Stimulated activated CD4-positive, alpha-beta T cell treated with anti-CD3 and anti-CD28 coated beads, Interleukin-1b, Interleukin-23, amount 100 ng/mL, for 1 hour (primary cell): ENCODE measurements at places on chromosomes 7 and 10.
A peak's percentile ranks its signal among the peaks of the same experiment; 100 is the strongest.

GRCh38 chr7:156954941-156955340, 5.4 kb downstream of the NOM1 start:
- no peak for DNase-seq

DNA sequence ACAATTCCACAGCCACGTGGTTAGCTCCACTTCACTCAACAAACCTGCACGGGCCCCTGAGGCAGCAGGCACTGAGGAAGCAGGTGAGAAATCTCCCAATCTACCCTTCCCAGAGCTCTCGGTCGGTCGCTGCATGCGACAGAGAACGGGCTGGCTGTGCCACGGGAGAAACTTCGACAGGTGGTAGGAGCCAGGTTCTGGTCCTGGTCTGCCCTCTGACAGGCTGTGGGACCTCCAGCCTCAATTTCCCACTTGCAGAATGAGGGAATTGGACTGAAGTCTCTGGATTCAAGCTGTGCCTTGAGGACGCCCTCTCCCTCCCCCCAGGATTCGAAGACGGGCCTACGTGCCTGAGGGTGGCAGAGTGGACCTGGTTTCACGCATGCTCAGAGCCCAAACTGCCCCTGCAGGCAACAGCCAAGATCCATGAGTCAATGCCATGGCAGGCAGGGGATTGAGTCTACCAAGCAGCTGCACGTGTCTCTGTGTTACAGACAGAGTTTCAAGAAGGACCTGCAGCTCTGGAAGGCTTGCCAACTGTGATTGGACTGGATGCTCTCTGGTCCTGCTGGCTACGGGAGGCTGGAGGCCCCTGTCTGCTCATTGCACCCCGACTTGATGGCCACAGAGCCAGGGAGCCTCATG, 215.0 kb downstream of the USP6NL start:
- no peak for DNase-seq

- no peak for DNase-seq
Measured at GRCh38 chr10:92760609-92761008, 70.9 kb downstream of the HHEX start.

DNA sequence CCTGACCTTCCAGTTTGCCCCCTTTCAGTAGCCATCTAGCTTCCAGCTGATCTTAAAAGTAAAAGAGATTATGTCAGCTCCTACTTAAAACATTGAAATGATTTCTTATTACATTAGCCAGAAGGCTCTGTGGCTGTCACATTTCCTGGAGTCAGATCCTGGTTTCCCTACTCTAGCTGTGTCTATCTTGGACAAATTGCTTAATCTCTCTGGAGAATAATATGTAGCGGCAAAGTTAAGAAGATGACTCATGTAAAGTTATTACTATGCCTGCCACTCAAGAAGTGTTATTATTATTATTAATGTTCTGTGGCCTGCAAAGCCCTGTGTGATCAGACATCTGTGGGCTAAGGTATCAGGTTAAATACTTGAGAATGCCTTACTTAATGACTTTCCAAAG, 107.2 kb downstream of the RUNDC3B start:
- no peak for DNase-seq

DNA sequence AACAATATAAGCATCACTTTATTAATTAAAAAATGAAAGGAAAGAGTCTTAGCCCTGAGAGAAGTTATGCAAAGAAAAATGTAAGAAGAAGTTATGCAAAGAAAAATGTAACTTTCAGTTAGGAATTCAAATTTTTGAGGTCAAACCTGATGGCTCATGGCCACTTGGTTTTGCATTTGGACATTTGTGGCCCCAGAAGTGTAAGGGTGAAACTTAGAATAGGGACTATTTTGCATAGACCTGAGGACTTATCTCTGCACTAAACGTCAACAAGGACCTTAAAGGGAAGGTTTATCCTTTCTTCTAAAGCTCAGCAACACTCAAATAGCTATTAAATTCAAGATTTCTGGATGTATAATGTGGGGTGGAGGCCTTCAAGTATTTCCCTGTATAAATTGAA, 724.5 kb upstream of the POT1 start:
- no peak for DNase-seq

DNA sequence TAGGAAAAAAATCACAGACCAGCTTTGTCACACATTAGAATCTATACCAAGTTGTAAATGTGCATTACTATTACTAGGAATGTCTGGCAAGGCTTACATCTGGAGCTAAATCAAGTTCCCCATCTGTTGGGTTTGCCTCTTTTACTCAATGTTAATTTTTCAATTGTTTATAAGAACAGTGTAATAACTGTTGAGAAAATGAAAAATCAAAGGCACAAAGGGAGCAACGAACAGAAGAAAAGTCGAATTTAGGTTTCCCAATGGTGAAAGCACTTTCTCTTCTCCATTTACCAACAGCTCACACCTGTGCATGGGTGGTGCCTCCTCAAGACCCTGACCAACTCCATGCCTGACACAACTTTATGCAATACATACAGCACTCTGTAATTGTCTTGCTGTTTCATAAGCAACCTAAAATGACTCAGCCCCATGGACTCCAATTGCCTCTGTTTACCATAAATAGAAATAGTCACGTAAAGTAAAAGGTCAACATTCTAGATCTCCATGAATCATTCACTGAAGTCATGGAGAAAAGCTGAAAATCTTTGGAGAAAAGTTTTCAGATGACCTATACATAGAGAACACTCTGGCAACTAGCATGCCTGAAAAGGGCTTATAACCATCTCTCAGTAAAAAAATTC, 95.5 kb upstream of the KCNIP2 start:
- no peak for DNase-seq

DNA sequence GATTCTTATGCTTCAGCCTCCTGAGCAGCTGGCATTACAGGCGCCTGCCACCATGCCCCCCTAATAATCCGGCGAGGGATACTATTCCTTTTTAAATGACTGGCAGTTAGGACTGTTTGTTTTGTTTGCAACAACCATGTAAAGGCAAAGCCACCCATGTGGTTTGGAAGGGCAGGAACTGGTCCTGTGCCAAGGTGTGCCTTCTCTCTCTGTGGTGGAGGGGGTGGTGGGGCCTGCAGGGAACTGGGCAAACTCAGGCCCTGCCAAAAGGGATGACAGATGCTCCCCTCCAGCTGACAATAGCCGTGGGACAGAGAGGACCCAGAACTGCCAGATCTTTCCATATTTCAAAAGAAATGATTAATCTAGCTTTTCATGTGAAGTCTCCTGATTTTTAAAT, 23.5 kb upstream of the WAPL start:
- DNase-seq, result no peak

DNA sequence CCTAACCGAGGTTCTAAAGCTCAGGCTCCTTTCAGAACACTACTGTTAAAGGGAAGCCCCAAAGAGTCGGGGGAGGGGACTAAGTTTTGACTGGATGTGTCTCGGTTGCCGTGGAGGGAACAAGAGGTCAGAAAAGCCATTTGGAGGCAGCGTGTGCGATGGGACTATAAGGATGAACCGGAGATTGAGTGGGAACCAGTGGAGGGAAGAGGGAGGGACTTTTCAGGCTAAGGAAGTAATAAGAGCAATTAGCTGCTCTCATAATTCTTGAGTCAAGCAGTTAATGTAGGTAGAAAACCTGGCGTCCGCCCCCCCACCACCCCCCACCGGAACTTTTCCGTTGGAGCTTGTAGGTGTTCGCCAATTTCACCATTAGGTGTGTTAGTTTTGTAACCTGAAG, 491 bp upstream of the AKAP9 start:
- no peak for DNase-seq

DNA sequence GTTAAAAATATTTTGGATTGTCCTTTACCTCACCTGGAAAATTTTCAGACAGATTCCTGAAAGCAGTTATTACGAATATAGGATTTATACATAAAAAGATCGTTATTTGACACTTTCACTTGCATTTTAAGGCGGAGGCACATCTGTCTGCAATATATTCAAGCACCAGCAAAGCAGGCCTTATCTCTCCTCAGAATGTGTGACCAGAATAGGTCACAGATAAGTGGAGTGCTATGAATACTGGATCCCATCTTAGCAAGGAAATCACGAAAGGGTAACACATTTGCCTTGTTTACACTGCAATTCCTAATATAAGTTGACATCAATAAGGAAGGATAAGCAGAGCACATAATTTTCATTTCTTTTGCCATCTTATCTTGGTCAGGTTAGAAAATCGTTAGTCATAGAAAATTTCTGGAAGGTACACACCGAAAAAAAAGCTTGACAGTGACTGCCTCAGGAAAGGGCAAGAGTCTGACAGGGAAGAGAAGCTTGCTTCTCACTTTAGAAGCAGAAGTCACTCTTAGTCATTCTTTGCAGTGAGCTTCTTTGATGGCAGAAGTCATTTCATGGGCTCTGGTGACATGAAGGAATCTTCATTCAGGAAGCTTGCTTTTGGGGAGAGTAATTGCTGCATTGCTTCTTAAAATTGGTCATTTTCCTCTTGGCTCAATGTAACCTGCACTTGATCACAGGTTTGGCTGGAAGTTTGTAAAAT, 98.1 kb upstream of the STK17A start:
- DNase-seq, result no peak

DNA sequence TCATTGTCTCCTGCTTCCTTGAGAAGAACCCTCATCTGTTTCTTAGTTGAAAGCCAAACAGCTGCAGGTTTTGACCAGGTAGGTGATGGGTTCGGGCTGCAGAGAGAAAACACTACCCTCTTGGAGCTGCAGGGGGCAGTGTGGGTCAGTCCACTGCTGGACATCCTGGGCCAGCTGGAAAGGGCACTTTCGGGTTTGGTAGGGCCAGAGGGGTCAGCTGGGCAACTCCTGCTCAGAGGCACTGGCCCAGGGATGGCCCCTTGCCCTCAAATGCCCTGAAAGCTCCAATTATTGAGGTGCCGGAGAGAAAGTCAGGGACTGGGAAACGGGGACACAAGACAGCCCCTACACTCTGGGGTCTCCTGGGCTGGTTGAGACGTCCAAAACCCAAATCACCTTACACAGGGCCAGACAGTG, 90.7 kb downstream of the MKI67 start:
- peak; percentile 48 for DNase-seq

DNA sequence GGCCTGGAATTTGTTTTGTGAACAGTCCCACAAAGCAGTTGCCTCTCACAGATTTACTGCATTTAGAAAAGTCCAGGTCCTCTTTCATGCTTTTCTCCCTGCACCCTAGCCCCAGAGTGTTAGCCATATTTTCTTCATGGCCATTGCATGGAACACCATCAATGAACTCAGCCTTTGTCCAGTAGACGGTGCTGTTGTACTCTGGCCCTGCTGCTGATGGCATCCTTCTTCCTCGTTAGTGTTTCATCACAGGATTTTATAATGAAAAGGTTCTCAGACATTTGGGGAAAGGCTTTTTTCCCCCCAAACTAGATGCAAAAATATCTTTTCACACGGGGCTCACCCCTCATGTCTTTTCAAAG, 93.0 kb upstream of the SLC25A13 start:
- no peak for DNase-seq

DNA sequence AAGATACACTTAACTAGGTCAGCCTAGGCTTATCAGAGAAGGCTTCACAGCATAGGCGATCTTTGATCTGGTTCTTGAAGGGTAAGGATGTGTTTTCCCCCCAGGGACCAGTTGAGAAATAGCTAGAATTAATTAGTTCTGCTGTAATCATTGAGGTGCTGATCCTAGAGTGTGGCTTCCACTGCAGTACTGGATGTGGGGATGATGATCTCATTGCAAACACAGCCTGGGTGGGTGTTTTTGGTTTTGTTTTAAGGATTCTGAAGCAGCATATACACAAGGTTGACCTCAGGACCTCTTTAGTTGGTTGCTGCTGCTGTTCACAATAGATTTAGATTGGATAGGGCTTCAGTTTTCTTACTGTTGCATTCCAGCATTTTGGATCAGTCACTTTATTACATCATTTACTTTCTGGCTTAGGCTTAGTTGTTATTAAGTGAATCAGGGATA, 159.7 kb downstream of the AUTS2 start:
- no peak for DNase-seq

DNA sequence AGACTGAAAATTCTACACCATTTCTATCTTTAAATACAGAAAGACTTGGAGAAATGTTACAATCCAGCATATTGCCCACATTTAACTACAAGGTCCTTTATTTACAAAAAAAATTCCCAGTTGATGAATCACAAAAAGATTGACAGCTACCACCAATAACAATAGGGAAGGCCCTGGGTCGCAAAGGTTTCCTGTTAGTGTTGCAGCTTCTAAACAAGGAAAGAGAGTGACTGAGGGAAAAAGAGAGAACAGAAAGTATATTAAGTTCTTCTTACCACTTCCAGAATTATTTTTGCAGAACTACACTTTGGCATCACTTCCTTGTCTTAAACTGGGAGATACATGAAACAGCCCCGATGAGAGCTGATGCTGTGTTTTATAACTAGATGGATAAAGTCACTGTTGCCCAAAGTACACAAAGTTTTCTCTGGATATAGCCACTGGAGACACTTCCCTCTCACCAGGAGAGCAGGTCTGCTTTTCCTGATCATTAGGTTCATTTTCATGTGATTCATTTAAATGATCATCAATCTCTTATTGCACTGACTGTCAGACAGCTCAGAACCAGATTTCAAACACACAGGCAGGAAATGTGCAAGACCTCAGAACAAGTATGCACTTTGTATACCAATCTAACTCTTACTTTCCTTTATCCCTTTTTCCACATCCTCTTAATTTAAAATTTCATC, 57.0 kb downstream of the SHTN1 start:
- no peak for DNase-seq

- no peak for DNase-seq
Measured at GRCh38 chr7:130442601-130443000, 1.8 kb upstream of the CEP41 start.

DNA sequence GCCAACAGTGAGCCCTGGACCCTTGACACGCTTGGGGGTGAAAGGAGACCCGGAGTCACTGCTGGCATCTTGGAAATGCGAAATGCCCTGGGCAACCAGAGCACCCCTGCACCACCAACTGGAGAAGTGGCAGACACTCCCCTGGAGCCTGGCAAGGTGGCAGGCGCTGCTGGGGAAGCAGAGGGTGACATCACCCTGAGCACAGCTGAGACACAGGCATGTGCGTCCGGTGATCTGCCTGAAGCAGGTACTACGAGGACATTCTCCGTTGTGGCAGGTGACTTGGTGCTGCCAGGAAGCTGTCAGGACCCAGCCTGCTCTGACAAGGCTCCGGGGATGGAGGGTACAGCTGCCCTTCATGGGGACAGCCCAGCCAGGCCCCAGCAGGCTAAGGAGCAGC, 98.5 kb downstream of the TACC2 start:
- no peak for DNase-seq

DNA sequence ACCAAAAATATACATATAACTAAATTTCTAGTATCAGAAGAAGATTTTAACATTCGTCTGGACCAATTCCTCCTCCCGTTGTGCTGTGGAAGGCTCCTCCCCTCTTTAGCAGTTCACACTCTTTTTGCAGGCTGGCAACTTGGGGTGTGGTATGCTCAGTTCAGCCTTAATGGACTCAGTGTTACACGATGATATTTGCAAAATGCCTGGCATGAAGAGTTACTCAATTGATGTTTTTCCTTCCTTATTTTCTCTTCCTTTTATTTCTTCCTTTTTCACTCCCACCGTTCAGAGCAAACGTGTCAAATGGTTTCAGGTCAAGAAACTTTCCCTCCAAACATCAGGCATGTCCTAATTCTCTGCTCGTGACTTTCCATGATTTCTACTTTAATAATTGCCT, 248.3 kb downstream of the PHF14 start:
- DNase-seq, result no peak
